ENCODE measurements at places on chromosomes 16 and 17.

- no peaks in the 10 kb centered on the region for H3K4me1 ChIP-seq
- no peak overlapping the region for H3K4me3 ChIP-seq
- H3K27ac ChIP-seq = no peak overlapping the region
- DNase-seq = no peak
These were observed 93.6 kb upstream of the GPR139 start for GRCh38 chr16:20167323-20167722.

DNA sequence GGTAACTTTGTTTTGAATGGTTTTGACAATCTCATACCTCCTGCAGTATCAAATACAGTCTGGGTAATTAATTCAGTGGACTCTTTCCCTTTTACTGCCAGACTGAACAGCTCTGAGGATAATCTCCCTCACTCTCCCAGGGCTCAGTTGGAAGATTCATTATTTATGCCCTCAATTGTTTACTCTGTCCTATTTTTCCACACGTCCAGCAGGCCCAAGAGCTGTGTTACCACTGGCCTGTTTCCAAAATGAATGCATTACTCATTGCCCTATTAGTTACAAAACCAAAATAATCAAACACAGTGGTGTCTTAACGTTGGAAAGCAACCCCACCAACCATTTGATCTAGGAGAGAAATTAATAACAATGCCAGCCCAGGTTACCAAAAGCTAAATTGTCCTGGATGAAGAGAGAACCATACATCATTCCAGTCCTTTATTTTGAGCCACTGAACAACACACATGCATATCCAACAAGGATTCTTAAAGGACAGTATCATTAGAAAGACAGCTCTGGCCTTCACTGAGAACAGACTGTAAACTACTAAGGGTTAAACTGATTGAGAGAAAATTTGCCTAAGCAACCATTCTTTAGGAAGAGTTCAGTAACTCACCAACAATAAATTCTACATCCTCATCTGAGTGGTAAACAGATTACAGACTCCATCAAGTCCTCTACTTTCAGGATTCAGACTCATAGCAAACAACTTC lies 34.5 kb downstream of the FAM222B start:
- H3K4me3 ChIP-seq = no peak overlapping the region
- peak overlapping the region; percentile 67 for H3K27ac ChIP-seq
- DNase-seq = peak; percentile 56
- no peaks in the 10 kb centered on the region for H3K36me3 ChIP-seq

DNA sequence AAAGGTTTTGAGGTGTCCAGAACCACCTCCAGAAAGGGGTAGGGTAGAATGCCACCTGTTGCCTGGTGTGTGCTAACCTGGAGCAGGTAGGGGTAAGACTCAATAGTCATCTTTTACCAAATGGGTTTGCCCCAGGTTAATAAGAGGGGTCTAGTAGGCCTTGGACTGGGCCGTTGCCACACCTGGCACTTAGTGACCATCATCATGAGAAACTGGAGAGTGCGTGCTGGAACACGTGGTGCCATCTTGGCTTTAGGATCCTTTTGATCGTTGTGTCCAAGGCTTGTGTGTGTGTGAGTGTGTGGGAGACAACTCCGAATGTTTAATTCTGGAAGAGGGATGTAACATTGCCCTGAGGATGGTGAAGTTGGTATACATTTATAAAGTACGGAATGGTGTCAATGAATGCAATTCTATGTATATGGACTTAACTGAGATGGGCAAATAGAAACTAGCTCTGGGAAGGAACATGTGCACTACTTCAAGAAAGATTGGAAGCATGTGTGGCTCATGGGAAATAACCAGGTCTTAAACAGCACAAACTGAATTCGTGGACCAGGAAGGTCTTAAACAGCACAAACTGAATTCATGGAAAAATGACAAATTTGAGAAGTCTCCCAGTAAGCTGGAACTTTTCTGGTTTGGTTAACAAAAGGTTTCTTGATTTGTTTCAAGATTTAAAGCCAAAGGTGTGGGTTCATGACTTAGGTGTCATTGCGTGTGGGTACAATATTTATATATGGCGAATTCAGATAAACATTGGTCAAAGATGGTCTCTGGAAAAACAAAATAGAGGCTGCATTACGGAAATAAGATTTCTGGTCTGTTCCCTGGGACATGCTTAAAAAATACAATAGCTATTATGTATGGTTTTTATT lies 7.2 kb downstream of the FUS start:
- no peaks in the 10 kb centered on the region for H3K27me3 ChIP-seq
- DNase-seq = no peak
- H3K4me1 ChIP-seq = peaks cover 21% of the 10 kb centered on the region

DNA sequence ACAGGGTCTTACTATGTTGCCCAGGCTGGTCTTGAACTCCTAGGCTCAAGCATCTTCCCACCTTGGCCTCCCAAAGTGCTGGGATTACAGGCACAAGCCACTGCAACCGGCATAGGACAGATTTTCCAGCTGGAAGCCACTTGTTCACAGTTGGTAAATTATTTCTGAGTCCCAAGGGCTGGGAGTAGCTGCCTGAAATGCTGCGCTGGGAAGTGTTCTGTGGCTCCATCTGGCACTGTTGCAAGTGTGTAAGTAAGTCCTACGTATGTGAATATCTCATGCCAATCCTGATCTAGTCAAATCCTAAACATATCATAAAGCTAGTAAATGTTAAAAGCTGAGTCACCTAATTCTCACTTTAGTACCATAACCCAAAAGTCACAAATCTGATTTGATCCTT lies 48.1 kb downstream of the YWHAE start:
- no peaks in the 10 kb centered on the region for H3K27me3 ChIP-seq
- peaks cover 15% of the 10 kb centered on the region for H3K4me1 ChIP-seq
- no peak overlapping the region for H3K4me3 ChIP-seq
- H3K36me3 ChIP-seq = no peaks in the 10 kb centered on the region

GRCh38 chr16:9112166-9112843 lies 20.9 kb downstream of the HAPSTR1 start:
- H3K27me3 ChIP-seq = no peaks in the 10 kb centered on the region
- no peak overlapping the region for H3K4me3 ChIP-seq
- H3K27ac ChIP-seq = peak overlapping the region; percentile 13
- peaks cover 27% of the 10 kb centered on the region for H3K4me1 ChIP-seq

GRCh38 chr16:89921131-89921701 lies 1.9 kb upstream of the TUBB3 start:
- H3K4me3 ChIP-seq = peak overlapping the region; percentile 67
- no peaks in the 10 kb centered on the region for H3K36me3 ChIP-seq
- H3K27ac ChIP-seq = peak overlapping the region; percentile 97
- H3K4me1 ChIP-seq = peaks cover 34% of the 10 kb centered on the region
- peak; percentile 55 for DNase-seq
- no peaks in the 10 kb centered on the region for H3K27me3 ChIP-seq

DNA sequence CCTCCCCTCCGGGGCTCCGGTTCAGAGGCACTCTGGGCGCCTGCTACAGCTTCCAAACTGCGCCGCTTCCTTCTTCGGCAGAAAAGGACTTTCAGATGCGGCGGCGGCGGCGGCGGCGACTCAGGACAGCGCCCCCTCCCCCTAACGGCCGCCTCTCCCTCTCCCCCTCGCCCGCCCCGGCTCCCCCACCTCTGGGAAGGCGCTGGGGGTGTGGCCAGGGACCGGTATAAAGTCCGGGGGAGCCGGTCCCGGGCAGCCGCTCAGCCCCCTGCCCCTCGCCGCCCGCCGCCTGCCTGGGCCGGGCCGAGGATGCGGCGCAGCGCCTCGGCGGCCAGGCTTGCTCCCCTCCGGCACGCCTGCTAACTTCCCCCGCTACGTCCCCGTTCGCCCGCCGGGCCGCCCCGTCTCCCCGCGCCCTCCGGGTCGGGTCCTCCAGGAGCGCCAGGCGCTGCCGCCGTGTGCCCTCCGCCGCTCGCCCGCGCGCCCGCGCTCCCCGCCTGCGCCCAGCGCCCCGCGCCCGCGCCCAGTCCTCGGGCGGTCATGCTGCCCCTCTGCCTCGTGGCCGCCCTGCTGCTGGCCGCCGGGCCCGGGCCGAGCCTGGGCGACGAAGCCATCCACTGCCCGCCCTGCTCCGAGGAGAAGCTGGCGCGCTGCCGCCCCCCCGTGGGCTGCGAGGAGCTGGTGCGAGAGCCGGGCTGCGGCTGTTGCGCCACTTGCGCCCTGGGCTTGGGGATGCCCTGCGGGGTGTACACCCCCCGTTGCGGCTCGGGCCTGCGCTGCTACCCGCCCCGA lies at the start of gene IGFBP4:
TSS of gene IGFBP4 (plus strand) at position 255 of the 792 bp plus-strand sequence. CDS start at position 541, 286 bp downstream.
- DNase-seq = peak; percentile 74
- H3K27ac ChIP-seq = peak within 1 kb of the TSS; percentile 78
- no peaks in the 10 kb centered on the region for H3K36me3 ChIP-seq
- no peaks in the 10 kb centered on the region for H3K27me3 ChIP-seq

GRCh38 chr16:79124016-79124756 lies 476.4 kb downstream of the MAF start:
- DNase-seq = no peak
- H3K27ac ChIP-seq = no peak overlapping the region
- no peaks in the 10 kb centered on the region for H3K4me1 ChIP-seq
- H3K27me3 ChIP-seq = no peaks in the 10 kb centered on the region

GRCh38 chr16:4404247-4404966 lies 12.0 kb downstream of the CORO7 start:
- H3K27me3 ChIP-seq = no peaks in the 10 kb centered on the region
- H3K4me1 ChIP-seq = no peaks in the 10 kb centered on the region
- H3K4me3 ChIP-seq = no peak overlapping the region
- DNase-seq = peak; percentile 61

- no peak overlapping the region for H3K27ac ChIP-seq
- DNase-seq = no peak
- no peaks in the 10 kb centered on the region for H3K4me1 ChIP-seq
These were observed 17.8 kb downstream of the XYLT1 start for GRCh38 chr16:17452922-17453321.

- peak within 1 kb of the TSS; percentile 23 for H3K4me3 ChIP-seq
- H3K27ac ChIP-seq = peak within 1 kb of the TSS; percentile 99
- peak; percentile 87 for DNase-seq
- peaks cover 66% of the 10 kb centered on the region for H3K4me1 ChIP-seq
- no peaks in the 10 kb centered on the region for H3K27me3 ChIP-seq
These were observed at the start of gene TUBB3 for GRCh38 chr16:89922884-89923639. TSS of gene TUBB3 (plus strand) at chr16:89923342. CDS start at chr16:89923402, 60 bp downstream.

- no peaks in the 10 kb centered on the region for H3K4me1 ChIP-seq
- no peak overlapping the region for H3K27ac ChIP-seq
- H3K27me3 ChIP-seq = peaks cover 14% of the 10 kb centered on the region
These were observed 42.4 kb upstream of the TAC4 start for GRCh38 chr17:49890077-49890821.

GRCh38 chr16:62549875-62550274 lies 513.6 kb upstream of the CDH8 start:
- peaks cover 7% of the 10 kb centered on the region for H3K4me1 ChIP-seq
- no peaks in the 10 kb centered on the region for H3K27me3 ChIP-seq
- no peak overlapping the region for H3K4me3 ChIP-seq
- no peaks in the 10 kb centered on the region for H3K36me3 ChIP-seq
- H3K27ac ChIP-seq = no peak overlapping the region
- DNase-seq = no peak

- no peak overlapping the region for H3K27ac ChIP-seq
- H3K4me1 ChIP-seq = no peaks in the 10 kb centered on the region
- DNase-seq = no peak
- H3K36me3 ChIP-seq = no peaks in the 10 kb centered on the region
- no peaks in the 10 kb centered on the region for H3K27me3 ChIP-seq
These were observed 62.9 kb upstream of the RCVRN start for GRCh38 chr17:9968008-9968407.

GRCh38 chr17:4987767-4988567 lies 492 bp upstream of the CAMTA2 start:
- H3K27me3 ChIP-seq = no peaks in the 10 kb centered on the region
- no peak for DNase-seq
- H3K27ac ChIP-seq = peak overlapping the region; percentile 15
- peaks cover 24% of the 10 kb centered on the region for H3K4me1 ChIP-seq

DNA sequence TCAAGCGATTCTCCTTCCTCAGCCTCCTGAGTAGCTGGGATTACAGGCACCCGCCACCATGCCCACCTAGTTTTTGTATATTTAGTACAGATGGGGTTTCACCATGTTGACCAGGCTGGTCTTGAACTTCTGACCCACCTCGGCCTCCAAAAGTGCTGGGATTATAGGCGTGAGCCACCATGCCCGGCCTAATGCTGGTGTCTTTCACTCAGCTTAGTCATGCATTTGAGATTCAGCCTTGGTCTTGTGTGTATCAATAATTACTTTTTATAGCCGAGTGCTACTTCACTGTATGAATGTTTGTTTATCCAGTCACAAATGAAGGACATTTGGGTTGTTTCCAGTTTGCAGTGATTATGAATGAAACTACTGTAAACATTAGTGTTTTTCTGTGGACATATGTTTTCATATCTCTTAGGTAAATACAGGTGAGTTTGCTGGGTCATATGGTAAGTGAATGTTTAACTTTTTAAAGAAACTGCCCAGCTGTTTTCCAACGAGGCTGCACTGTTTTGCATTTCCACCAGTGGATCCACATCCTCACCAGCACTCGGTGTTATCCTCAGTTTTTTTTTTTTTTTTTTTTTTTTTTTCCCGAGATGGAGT lies 11.0 kb upstream of the PLCG2 start:
- H3K4me1 ChIP-seq = no peaks in the 10 kb centered on the region
- H3K27ac ChIP-seq = no peak overlapping the region
- no peak for DNase-seq
- H3K27me3 ChIP-seq = no peaks in the 10 kb centered on the region

GRCh38 chr16:67013233-67013822 lies 15.6 kb upstream of the CBFB start:
- no peak for DNase-seq
- H3K27me3 ChIP-seq = no peaks in the 10 kb centered on the region
- peak overlapping the region; percentile 11 for H3K4me3 ChIP-seq
- no peaks in the 10 kb centered on the region for H3K36me3 ChIP-seq

GRCh38 chr16:85136702-85137322 lies 24.5 kb upstream of the CIBAR2 start:
- no peak overlapping the region for H3K4me3 ChIP-seq
- no peaks in the 10 kb centered on the region for H3K36me3 ChIP-seq
- peaks cover 26% of the 10 kb centered on the region for H3K4me1 ChIP-seq
- no peaks in the 10 kb centered on the region for H3K27me3 ChIP-seq

GRCh38 chr17:57440522-57441269 lies 184.4 kb downstream of the MSI2 start:
- no peaks in the 10 kb centered on the region for H3K27me3 ChIP-seq
- H3K4me1 ChIP-seq = peaks cover 93% of the 10 kb centered on the region
- peak; percentile 86 for DNase-seq
- peak overlapping the region; percentile 1 for H3K4me3 ChIP-seq
- H3K27ac ChIP-seq = peak overlapping the region; percentile 71

DNA sequence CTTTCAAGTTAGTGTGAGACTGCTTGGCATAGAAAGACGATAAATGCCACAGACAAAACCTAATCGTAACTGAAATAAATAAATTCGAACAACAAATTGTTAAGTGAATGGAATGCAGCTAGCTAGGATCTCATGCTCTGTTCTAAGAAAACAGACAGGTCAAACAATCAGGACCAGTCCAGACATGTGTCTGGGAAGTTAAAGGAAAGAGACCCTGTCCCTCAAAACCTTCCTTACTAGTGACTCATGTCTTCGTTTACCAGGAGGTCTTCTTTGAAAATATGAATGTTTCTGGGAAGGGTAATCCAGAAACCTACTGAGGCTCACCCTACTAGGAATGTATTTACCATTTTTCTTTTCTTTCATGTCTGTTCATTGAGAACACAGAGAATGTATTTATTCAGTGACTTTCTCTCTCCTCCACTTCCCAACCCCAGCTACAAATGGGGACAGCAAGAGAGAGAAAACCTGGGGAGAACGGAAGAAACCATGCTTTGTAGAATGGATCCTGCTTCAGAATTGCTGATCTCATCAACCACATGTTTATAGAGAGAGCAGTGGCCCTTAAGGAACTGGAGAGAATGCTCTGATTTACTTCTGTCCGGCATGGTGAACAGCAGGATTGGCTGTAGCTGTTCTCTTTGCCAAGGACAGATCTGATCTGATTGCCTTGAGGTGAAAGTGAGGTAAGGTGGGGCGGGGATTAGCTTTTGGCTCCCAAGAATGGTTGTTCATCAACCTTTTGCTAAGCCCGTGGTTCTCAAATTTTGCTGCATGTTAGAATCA lies 39.4 kb upstream of the DHX8 start:
- H3K4me3 ChIP-seq = no peak overlapping the region
- no peaks in the 10 kb centered on the region for H3K36me3 ChIP-seq
- H3K27me3 ChIP-seq = no peaks in the 10 kb centered on the region
- no peak for DNase-seq
- no peaks in the 10 kb centered on the region for H3K4me1 ChIP-seq

All from adrenal gland (tissue), 19 donors.